Vagina (tissue), 2 donors: ENCODE measurements at places on chromosomes 5 and 9.
A peak's percentile ranks its signal among the peaks of the same experiment; 100 is the strongest.

DNA sequence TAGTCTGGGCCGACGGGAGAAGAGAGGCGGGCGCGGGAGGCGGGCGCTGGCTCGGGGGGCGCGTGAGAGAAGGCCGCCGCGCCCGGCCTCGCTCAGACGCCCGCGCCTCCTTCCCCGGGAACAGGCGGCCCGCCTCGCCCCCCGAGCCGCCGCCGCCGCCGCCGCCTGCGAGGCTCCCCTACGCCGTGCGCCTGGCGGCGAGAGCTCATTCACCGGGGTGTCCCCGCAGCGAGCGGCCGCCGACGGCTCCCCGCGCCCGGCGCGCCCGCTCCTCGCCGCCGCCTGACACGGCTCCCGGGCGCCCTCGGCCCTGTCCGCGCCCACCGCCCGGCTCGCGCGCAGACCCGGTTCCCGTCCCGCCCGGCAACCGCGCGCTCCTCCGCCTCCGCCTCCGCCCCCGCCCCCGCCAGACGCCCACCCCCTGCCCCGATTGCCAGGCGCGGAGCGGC lies at the start of gene GNAQ:
GNAQ (minus strand) TSS at position 368 of the 449 bp plus-strand sequence. CDS start 576 bp downstream, outside the sequence.
- DNase-seq: no peak

- no peak for DNase-seq
Observed at GRCh38 chr5:177494346-177495195, 2.8 kb downstream of the PDLIM7 start.

DNA sequence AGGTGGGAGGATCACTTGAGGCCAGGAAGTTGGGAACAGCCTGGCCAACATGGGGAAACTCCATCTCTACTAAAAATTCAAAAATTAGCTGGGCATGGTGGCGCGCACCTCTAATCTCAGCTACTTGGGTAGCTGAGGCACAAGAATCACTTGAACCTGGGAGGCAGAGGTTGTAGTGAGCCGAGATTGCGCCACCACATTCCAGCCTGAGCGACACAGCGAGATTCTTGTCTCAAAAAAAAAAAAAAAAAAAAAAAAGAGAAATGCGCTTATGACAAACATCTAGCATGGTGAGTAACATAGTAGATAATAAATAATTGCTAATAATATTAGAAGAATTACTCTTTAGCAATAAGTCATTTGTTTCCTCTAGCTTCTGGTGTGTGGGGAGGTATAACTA lies 25.9 kb downstream of the RUSC2 start:
- DNase-seq: no peak

DNA sequence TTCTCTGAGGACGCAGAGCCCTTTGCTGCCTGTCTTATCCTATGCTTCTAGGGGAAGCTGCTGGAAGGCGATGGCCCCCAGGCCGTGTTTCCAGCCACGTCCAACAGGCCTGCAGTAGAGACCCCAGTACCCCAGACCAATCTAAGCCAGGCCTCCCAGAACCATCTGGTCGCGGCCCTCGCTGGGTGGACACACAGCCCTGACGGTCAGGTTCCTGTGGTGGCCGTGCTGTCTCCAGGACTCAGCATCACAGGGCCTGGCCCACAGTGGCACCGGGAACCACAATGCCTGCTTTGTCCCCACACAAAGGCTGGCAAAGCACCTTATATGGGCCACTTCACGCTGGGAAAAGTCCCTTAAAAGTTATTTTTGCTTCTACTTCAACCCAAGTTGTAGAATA lies 44.5 kb downstream of the SEMA4D start:
- no peak for DNase-seq

DNA sequence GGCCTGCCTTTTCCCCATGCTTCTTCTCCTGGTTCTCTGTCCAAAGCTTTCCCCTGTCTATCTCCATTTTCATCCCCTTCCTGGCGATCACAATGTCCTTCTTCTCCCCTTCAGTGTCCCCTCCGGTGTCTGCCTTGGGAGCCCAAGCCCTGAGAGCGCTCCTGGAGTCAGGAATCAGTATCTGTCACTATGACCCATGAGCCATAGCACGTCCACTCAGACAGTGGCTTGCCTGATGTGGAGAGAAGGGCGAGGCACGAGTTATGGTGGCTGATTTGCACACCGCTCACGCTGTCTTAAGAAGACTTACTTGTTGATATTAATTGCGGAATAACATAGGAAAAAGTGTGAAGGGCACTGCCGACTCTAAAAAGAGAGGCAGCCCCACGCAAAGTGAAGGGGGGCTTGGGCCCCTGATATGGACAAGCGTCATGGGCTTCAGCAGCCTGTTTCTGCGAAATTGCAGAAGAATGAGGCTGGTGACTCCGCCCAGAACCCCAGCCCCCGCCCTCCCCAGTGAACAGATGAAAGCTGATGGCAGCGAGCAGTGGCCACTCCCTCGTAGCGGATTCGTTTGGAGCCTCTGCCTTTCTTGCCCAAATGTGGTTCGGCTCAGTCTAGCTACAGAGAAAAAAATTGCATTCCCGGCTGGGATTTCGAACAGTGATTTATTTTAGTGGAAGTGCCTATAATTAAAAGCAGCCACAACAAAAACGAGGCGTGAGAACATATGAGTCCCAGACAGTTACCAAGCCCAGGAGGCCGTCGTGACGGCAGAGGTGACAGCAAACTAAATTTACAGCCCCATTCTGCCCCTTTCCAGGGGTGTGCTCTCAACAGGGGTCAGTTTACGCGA lies 149.8 kb downstream of the ICE1 start:
- DNase-seq: no peak

DNA sequence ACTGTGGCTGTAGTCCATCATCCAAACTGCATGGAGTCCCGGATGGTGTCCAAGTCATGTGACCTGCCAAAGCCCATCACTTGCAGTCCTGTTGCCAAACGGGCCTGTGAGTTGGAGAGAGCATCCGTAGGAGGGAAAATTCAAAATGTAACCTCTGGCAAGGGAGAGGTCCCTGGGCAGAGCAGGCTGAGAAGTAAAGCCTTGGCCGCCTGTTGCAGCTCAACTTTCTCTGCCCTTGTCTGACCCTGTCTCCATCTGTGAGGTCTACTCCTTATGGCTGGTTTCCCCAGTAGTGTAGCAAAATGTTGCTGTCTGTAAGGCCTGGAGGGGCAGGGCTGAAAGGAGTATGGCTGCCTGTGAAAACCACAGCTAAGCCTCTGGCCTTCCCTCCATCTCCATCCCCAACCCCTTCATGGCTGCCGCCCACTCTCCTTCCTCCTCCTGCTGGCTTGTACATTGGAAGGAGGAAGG lies 163.5 kb downstream of the SEMA6A start:
- DNase-seq: peak; percentile 84
